Hematopoietic multipotent progenitor cell treated with erythropoietin and hydrocortisone succinate and interleukin-3 and kit ligand, for 15 days (in vitro differentiated cells): ENCODE measurements at places on chromosomes 16 and 17.
A peak's percentile ranks its signal among the peaks of the same experiment; 100 is the strongest.

DNA sequence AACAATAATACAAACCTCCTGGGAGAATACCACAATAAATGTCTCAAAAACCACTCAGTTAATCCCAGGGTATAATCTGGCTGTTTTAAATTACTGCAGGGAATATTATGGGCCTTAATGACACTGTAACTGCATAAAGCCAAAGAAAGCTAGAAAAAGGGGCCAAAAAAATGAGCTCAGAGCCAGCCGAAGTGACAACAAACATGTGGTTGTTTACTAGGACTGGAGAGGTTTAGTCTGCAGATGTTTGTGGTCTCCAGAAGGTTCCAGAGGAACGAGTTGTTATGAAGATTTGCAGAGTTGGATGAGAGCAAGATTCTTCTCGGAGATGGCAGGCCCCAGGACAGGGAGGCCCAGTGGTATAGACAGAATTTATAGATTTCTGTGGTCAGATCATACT is 97.1 kb upstream of the AKTIP start:
- no peak for DNase-seq

DNA sequence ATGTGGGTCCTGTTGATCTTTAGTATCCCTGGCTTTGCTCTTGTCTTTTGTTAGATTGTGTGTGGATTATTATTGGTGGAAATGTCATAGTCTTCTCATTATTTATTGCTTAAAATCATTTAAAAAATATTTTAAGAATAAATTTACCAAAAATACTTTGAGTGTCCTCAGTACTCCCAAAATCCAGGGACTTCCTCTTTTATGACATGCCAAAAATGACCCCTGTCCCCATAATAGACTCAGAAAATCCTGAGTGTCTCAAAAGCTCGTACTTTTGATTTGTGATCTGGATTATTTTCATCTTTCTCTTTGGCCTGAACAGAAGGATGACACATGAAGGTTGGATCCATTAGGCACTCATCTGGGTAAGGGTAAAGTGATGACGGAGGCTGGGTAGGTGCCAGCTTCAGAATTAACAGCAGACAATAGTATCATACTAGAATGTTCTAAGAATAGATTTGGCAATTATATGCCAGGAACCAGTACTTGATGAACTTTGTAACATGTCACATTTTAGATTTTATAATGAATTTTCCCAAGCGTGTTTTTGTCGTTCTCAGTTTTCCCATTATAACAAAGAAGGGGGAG is 602.2 kb upstream of the CDH8 start:
- no peak for DNase-seq

DNA sequence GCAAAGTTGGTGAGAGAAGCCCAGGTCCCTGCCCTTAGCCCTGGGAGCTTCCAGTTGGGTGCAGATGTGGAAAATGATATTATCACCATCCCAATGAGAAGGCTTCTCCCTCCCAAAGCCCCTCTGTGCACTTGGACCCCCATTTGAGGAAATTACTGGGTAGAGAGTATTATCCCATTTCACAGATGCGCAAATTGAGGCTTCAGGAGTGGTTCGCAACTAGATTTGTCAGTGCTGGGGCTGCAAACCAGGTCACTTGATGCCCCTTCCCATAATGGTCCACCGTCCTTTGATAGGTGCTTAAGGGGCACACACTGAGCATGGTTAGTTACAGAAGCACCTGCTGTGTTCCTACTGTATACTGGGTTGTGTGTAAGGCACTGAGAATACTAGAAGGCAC is 14.3 kb upstream of the FOXN1 start:
- DNase-seq, result no peak

DNA sequence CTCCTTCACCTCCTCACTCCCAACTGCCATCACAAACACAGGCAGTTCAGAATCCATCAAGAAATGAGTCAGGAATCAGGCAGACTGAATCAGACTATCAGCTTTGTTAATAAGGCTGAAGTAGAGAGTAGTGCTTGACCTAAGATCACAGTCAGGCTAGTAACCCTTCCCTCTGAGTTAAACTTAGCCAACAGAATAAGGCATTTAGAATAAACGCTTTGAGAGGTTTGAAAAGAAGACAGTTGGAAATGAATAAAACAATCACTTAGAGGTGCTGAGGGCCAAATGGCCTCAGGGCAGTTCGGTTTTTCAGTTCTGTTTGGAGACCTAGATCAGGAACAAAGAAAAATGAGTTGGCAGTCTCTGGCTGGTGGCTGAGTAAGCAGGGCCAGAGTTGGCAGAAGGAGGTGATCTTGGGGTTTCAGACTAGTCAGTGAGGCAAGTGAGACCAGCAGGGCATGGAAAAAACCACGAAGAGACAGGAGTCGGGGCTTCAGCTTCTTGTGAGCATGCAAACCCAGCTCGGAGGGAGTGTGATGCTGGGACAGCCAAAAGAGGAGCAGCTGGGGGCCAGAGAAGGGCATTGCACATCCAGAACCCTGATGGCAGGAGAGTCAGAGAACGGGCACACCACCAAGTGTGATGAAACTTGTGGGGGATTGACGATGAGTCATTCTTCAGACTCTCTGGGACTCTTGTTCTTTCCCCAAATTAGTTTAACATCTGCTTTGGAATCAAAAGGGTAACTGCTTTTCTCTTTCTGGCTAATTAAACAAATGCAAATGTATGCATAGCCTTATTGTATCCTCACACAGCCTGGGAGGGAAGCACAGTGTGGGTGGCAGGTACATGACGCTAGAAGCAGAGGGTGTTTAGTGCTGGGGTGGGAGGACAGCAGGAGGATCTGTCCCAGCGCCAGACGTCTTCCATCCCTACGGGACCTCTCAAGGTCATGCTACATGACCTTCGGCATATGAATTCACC is 54.8 kb downstream of the SPECC1 start:
- peak; percentile 18 for DNase-seq

GRCh38 chr16:3009568-3010390 is 2.9 kb upstream of the CLDN9 start:
- no peak for DNase-seq

DNA sequence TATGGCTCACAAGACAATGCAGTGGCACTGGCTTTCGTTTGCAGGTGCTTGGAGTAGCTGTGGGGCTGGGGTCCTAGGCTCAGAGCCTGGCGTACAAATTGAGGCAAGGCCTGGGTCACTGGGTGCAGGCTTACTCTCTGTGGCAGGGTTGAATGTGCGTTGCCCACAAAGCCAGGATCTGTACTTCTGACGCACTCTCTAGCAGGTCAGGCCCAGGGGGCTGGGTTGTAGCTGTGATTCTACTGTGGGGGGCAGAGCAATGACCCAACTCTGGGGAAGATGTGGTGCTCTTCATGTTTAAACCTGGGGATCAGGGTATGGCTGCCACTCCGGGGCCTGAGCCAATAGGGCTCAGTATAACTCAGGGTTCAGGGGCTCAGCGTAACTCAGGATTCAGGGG is 6.4 kb upstream of the PRSS21 start:
- no peak for DNase-seq

GRCh38 chr17:71658996-71659395 is 461.8 kb upstream of the SOX9 start:
- no peak for DNase-seq

DNA sequence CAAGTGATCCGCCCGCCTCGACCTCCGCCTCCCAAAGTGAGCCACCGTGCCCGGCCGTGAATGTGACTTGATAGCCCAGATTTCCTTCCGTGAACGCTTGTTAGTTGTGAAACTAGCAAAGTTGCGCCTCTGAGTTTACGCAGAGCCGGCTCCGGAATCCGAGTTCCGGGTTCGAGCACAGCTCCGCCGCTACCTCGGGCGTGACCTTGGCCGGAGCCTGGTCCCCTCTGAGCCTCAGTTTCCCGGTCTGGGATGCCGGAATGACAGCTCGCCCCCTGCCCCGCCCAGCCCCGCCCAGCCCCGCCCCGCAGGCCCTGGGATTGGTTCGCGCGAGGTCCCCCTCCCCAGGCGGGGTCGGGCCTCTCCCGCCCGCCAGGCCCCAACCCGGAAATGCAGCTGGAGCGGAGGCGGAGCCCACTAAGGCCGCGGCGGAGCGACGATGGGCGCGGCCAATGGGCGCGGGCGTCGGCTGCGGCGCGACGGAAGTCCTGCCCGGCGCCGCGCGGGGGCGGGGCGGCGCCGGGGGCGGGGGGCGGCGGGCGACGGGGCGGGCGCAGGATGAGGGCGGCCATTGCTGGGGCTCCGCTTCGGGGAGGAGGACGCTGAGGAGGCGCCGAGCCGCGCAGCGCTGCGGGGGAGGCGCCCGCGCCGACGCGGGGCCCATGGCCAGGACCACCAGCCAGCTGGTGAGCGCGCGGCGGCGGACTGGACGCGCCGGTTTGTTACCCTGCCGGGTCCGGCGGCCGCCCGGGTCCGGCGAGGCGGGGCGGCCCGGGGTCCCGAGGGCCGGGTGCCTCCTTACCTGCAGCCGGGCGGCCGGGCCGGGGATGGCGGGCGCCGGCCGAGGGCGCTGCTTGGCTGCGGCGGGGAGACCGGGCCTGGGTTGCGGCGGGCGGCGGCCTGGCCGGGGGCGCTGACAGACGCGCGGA is at the start of gene PDPK1:
TSS of gene PDPK1 (plus strand) at position 571 of the 929 bp plus-strand sequence. CDS start at position 663, 92 bp downstream.
- peak; percentile 94 for DNase-seq

DNA sequence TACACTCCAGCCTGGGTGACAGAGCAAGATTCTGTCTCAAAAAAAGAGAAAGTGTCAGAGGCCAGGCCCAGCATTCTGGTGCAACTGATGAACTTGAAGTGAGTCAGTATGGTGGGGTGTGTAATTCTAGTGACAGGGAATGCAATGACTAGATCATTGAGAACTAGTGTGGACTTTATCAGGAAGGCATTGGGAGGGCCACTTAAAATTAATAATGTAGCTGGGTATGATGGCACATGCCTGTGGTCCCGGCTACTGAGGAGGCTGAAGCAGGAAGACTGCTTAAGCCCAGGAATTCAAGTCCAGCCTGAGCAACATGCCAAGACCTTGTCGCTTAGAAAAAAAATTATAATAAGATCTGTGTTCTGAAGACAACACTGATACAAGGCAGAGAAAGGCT is 90.8 kb downstream of the STX8 start:
- no peak for DNase-seq

DNA sequence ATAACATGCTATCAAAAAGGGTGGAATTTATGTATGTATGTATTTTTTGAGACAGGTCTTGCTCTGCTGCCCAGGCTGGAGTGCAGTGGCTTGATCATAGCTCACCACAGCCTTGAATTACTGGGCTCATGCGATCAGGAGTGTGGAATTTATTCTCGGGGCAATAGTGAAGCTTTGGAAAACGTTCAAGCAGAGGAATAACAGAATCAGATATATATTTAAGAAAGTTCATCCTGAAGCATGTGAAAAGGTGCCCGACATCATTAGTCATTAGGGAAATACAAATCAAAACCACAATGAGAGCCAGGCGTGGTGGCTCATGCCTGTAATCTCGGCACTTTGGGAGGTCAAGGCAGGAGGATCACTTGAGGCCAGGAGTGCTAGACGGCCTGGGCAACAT is 7.7 kb upstream of the ITGAE start:
- no peak for DNase-seq

- no peak for DNase-seq
These were observed 50.9 kb downstream of the CDH11 start for GRCh38 chr16:65070831-65071432.

- no peak for DNase-seq
These were observed 50.4 kb downstream of the SNX29 start for GRCh38 chr16:12026741-12027490.

GRCh38 chr16:46973996-46974324 is 486 bp upstream of the DNAJA2 start:
- peak; percentile 10 for DNase-seq

DNA sequence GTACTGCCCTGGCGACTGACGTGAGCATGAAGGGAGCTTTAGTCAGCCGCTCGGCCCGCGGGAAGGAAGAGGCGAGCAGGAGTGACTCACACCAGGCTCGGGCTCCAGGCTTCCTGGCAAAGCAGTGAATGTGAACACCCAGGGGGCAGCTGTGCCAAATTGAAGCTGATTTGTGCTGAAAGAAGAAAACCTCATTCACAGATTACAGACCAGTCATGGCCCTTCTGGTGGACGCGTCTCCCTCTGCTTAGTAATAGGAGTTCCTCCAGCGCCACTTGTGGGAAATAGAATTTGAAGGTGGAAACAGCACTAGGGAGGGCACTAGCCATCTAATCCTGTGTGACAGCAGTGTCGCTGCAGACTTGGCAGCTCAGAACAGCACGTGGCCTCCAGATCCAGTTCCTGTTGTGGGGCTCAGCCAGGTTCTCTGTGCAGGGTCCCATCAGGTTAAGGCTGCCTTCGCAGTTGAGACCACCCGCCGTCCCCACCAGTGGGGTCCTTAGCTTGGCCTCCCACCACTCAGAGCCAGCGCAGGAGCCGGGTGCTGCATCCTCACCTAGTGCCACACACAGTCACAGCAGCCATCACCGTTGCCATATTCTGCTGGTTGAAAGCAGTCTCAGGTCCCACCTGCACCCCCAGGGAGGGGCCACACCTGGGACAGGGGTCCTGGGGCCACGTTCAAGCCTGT is 164.5 kb upstream of the CHMP6 start:
- no peak for DNase-seq

GRCh38 chr16:84356591-84357116 is 11.7 kb upstream of the ATP2C2 start:
- no peak for DNase-seq

- DNase-seq, result no peak
These were observed 831.0 kb upstream of the EEF2KMT start for GRCh38 chr16:5928476-5929065.

GRCh38 chr17:66764506-66764905 is 70.4 kb upstream of the CACNG5 start:
- no peak for DNase-seq

DNA sequence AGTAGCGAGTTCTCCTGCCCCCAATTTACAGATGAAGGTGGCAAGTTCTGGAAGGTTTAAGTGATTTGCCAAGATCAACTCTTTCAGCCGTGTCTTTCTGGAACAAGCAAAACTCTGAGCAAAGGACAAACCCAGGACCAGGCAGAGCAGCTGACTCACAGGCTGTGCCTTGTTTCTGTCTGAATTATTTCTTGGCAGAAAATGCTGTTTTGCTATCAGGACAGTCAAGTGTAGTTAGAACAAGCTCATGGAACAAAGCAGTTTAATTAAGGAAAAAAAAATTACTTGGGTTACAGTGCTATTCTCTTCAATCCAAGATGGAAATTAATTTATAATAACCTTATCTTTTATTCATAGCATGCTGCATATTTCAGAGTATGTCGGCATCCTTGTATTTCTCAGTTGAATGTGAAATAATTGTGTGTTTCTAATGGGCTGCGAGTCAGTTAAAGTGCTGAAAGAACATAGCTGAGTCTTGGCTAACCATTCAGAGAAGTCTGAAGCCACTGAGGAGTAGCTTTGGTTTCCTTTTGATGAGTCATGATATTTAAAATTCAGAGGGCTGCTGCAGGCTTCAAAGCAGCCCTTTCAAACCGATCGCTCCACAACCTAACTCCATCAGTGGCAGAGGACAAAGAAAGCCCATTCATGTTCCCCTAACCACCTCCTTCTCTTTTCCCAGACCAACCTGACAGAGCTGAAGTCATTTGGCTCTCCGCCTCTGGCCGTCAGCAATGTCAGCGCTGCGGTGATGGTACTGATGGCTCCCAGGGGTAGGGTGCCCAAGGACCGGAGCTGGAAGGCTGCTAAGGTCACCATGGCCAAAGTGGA is 143.7 kb downstream of the ZNF18 start:
- no peak for DNase-seq

DNA sequence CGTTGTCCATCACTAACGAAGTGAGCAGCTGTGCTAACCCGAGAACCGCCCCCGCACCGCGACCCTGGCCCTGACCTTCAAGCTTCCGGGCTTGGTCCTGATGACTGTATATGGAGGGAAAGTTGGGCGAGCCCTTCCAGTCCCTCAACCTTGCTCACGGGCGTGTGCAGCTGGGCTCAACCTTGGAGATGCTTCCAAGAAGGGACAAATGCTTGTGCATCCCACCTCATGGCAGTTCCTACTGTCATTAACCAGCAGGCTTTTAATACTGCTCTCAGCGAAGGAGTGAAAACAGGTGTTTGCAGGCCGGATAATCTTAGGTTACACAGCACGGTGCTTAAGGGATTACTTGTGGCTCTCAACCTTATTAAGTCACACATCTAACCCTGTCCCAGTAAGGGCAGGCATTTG is 33.5 kb downstream of the SRL start:
- DNase-seq, result no peak
